GM12892 (cell line): ENCODE measurements at places on chromosomes 5 and 9.

- DNase-seq = no peak
Observed at GRCh38 chr9:21854594-21854993, 52.2 kb downstream of the MTAP start.

DNA sequence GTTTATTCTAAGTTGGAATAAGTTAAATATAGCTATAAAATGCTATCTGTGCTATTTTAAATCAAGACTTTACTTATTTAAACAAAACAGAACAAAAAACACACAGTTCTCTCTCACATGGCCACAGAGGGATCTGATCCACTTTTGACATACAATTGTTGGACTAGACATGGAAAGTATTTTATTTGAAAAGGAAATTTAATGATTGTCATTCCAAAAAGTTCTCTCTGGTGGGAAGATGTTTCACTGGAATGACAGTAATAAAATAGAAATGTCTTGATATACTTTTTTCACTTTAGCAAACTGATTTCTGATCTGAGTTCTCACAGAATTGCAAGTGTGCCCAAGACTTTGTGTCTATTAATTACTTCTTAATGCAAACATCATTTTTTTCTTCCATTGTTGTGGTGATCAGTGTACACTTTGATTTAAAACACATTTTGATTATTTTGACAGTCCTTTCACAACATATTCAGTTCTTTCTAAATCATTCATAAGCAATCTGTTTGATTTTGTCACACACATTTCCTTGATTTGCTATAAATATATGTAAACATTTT, 30.1 kb upstream of the MINAR2 start:
- DNase-seq = no peak

DNA sequence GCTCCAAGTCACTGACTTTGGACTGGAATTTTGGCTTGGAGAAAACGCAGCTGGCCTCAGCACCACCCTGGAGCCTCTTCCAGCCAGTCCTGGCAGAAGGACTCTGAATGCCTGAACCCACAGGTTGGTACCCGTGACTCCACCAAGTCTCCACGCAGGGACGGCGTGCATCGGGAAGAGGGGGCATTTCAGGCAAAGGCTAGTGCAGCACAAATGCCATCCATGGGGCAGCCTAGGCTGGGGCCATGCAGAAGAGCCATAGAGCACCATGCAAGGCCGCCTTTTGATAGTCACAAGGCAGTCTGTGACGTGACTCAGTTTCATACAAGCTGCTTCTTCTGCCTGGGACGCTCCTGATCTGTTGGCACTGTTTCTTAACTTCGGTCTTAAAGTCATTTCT, 28.0 kb downstream of the GDNF start:
- no peak for DNase-seq

DNA sequence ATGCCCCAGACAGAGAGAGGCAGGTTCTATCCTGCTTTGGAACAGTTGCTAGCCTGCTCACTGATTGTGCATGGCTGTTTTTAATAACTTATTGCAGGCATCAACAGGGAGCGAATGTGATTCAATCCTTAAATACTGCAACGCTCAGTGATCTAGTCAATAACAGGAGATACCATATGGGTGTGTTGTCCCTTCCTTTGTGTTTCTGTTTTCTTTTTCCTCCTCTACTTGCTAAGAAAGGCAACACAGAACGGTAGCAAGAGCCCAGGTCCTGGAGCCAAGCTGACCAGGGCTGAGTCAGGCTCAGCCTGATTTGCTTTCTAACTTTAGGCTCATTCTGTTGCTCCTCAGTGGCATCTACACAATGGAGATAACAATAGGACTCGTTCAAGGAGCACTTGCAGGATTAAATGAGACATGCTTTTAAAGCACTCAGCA, 98.6 kb upstream of the EQTN start:
- DNase-seq = no peak

GRCh38 chr5:53406630-53407316, 73.7 kb upstream of the FST start:
- no peak for DNase-seq

DNA sequence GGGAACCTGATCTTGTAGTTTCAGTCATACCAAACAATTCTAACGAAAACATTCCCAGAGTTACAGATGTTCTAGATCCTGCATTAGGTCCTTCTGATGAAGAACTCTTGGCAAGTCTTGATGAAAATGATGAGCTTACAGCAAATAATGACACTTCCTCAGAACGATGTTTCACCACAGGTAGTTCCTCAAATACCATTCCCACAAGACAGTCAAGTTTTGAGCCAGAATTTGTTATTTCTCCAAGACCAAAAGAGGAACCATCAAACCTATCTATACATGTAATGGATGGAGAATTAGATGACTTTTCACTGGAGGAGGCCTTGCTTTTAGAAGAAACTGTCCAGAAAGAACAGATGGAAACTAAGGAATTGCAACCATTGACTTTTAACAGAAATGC, 21.0 kb downstream of the RMI1 start:
- DNase-seq = no peak

GRCh38 chr5:56026863-56027300, 32.1 kb upstream of the IL6ST start:
- peak; percentile 25 for DNase-seq

DNA sequence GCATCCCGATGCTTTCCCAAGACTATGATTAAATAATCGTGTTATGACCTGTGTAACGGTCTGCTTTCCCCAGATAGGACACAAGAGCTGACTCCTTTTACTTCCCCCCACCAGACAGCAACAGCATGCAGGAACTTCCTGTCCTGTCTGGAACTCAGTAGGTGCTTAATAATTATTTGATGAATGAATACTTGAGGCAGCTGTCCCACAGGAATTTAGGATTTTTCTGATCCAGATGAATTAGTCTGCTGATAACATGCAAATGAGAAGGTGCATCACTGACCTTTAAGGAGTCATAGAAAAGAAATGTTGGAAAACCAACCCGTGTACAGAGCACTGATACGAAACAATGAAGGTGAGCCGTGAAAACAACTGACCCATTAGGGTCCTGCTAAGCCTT, 12.2 kb downstream of the RNF130 start:
- DNase-seq = no peak

- no peak for DNase-seq
Observed at GRCh38 chr5:102283102-102283797, 12.8 kb downstream of the SLCO4C1 start.

GRCh38 chr9:68932458-68932857, 81.5 kb downstream of the PRKACG start:
- DNase-seq = no peak

GRCh38 chr5:128770907-128771306, 194.4 kb upstream of the SLC27A6 start:
- no peak for DNase-seq

DNA sequence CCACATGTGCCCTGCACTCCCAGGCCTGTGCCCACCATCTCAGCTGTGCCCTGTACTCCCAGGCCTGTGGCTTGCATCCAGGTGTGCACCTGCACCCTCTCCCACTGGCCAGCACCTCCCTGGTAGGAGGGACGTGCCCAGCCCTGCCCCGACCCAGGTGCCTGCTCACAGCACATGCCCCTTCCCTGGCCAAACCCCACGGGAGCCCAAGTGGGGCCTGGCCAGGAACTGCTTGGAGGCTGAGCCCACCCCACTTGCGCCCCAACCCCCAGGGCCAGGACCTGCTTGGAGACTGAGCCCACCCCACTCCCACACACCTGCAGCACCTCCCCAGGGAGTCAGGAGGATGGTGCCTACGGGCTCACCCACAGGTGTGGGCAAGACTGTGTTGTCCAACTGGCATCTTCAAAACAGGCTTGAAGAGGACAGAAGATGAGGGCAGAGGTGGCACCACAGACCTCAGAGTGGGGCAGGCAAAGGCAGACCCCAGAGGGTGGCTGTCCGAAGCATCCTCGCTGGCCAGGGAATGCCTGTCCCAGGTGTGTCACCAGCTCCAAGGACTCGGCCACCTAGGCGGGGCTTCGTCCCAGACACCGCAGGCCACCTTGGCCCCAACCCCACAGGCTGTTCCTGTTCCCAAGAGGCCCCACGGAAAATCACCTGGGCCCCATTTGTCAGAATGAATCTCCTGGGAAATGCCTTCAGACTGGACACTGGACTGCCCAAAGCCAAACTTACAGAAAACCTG, 10.8 kb downstream of the ZDHHC11B start:
- DNase-seq = no peak

- DNase-seq = no peak
Observed at GRCh38 chr5:55188656-55189540, 15.9 kb upstream of the CDC20B start.

GRCh38 chr9:19232823-19233194, 2.3 kb downstream of the DENND4C start:
- peak; percentile 17 for DNase-seq

DNA sequence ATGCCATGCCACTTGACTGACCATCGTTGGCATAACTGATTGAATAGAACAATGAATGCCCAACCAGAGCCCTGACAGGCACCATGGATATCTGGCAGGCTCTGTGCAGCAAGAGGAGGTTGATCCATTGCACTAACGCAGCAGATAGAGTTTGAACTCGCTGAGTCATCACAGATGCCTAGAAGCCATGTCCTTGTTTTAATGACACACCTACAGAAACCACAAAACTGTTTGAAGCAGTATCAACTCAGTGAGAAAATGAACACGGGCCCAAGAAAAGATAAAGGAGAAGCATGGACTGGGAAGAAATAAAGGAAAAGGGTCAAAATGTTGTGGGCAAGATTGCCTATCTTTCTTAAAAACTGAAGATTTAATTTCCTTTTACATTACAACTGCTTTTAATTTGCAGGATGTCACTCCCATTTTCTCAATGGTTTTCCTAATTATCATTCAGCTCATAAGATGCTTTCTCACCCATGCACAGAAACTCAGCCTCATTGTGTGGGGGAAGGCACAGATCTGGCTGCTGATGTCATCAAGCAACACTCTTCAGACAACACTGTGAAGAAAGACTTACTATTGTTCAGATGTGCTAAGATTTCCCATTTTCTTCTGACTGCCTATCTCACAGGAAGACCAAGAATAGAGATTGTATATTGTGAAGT, 129.0 kb downstream of the PIK3R1 start:
- DNase-seq = no peak

DNA sequence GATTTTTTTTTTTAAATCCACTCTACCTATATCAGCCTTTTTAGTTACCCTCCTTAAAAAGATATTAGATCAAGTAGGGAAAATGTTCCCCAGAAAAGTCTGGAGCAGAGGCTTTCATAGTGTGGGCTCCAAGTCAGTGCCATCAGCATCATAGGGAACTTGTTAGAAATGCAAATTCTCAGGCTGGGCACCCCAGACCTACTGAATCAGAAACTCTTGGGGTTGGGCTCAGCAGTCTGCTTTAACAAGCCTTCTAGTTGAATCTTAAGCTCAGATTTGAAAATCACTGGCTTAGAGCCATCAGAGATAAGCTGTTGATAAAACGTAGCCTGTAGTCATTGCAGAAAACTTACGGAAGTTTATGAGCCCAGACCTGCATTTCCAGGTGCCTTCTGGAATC, 140.1 kb downstream of the TMEM38B start:
- DNase-seq = no peak

- DNase-seq = no peak
Observed at GRCh38 chr5:124790301-124790894, 44.0 kb upstream of the ZNF608 start.

DNA sequence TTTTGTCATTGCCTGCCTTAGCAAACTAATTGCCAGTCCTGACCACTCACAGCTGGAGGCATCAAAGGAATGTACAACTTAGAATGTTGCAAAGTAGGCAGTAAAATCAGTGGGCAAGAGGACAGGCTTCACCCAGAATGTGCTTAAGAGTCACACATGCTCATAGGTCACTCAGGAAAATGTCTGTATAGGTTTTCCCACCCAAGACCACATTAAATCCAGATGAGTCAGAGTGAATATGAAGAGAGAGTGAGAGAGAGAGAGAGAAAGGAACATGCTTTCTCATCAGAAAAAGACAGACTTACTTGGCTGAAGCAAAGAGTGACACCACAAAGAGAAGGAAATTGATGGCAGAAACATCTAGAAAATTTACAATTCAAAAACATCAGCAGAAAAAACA, 37.9 kb downstream of the PLEKHG4B start:
- DNase-seq = no peak

GRCh38 chr9:69107771-69108170, 66.3 kb upstream of the TJP2 start:
- no peak for DNase-seq

DNA sequence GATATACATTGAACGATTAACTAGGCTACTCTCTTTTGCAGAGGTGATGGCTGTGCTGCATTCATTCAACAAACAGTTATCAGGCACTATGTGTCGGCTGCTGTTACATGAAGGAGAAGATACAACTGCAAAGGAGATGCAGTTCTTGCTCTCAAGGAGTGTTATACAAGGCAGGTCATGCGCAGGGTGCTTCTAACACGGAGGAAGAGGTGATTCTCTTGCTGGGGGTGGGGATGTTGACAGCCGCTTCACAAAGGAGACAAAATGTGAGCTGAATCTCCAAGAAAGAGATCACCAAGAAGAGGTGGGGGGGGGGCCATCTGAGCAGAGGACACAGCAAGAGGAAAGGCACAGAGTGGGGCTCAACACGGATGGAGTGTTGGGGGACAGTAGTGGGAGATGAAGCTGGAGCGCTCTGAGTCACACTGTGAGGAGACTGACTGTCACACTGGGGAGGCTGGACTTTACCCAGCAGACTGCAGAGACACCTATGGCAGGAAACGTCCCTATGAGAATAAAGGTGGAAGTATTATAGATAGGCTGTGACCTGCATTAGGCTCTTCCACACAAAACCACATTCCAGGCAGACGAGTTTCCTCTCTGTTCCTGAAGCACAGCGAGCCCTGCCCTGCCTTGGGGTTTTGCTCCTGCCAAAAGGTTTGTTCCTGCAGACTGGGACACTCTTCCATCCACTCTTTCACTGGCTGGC, 20.9 kb downstream of the NDUFA8 start:
- no peak for DNase-seq

- no peak for DNase-seq
Observed at GRCh38 chr9:105191508-105192121, 52.8 kb upstream of the SLC44A1 start.

DNA sequence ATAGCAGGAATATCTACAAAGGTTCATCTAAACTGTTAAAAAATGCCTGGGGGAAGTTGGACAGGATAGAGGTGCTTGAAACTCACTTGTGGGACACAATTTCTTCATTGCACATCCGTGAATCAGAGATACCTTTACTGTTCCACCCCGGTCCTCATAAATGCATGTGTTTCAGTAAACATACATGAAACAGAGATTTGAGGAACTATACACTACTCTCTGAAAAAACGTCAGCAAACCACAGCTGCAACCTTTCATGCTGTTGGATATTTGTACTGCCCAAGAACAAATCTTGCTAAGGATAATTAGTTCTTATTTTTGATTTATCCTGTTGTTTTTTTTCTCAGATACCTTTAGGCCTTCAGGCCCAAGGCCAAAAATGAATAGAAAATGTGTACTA, 337.3 kb downstream of the KDM4C start:
- DNase-seq = no peak

- DNase-seq = no peak
Observed at GRCh38 chr5:172768098-172768572, 2.9 kb downstream of the DUSP1 start.

GRCh38 chr5:109691996-109692395, 2.3 kb downstream of the MAN2A1 start:
- no peak for DNase-seq

- no peak for DNase-seq
Observed at GRCh38 chr5:68116868-68117411, 98.6 kb upstream of the PIK3R1 start.

- DNase-seq = no peak
Observed at GRCh38 chr5:54595721-54596120, 78.2 kb downstream of the SNX18 start.

- DNase-seq = peak; percentile 64
Observed at GRCh38 chr9:129885670-129886106, 50.4 kb downstream of the USP20 start.
